Caudate nucleus (tissue), 63 donors: ENCODE measurements at places on chromosomes 6 and 20.

- DNase-seq, result no peak
Measured at GRCh38 chr6:112485827-112486212, 138.7 kb downstream of the RFPL4B start.

DNA sequence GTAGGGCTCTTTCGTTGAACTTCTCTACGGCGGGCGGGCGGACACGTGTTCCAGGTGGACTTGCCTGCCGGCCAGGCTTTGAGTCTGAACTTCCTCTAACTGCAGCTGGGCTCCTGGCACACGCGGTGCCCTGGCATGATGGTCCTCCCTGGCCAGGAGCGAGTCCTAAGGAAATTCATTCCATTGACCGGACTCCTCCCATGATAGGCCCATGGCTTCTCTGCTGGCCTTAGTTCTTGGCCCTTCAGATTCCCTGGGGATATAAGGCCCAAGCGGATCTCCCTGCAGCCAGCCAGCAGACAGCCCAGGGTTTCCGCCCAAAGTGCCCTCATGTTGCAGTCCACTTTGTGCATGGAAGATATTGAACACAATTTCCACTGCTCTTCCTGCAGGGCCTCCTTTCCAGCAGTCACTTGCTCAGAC lies 39.4 kb downstream of the TBC1D7 start:
- DNase-seq, result no peak

DNA sequence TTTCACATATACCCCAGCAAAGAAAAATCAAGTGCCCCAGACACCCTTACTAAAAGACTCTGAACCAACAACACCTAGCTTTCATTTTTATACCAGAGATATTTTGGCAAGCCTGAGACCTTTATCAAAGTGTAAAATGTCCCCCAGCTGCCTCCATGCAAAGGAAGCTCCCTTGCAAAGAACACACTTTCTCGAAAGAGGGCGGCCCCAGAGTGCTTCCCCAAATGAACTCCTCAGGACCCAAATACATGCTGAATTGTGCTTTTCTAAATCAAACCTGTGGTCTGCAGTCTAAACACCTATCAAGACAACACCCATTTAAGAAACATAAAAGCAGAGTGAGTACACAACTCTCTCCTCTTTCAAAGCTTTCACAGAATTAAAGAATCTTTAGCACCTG lies 490 bp downstream of the IPCEF1 start:
- no peak for DNase-seq

DNA sequence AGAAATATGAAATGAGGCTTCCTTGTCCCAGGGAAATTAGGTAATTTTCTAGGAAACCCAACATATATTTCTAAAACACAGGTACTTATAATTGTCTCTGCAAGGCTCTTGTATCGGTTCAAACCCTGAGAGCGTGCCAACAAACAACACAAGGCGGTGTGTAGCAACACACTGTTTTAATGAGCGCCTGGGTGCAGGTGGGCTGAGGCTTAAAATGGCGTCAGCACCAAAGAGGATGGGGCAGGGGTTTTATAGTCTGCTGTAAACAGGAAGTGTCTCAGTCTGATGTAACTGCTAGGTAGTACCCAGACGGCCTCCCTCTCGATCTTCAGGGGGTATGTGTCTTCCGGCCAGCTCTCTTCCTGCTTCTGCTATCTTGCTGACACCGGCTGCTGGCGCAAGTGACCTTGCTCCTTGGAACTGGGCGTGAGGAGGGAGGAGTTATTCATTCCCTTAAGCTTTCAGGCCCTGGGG lies 69.7 kb downstream of the EPB41L2 start:
- DNase-seq, result no peak

DNA sequence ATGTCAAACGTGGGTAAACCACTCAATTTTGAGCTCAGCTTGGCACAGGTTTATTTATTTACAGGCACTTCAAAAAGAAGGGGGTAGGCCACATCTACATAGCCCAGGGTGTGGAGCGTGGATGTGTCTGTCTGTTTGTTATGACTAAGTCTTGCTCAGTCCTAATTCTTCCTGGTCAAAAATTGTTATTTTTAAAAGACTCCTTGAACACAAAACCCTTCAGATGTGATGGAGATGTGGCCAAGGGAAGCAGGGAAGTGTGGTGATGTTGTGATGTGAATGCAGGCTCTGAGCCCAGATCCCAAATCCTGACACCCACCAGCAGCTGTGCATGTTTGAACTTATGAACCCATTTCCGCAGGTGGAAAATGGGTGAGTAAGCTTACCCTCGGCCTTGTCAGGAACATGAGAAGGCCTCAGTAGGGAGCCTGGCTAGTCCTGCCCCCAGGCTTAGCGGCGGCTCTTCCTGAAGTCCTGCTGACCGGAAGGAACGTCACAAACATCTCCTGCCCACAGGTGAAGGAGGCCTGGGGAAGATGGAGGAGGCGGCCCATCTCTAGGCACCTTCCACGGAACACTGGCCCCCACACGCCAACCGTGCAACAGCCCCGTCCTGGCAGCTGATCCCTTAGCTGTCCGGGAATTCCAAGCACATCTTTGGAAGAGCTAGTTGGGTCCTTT lies 119.7 kb downstream of the MYLK4 start:
- DNase-seq, result no peak

DNA sequence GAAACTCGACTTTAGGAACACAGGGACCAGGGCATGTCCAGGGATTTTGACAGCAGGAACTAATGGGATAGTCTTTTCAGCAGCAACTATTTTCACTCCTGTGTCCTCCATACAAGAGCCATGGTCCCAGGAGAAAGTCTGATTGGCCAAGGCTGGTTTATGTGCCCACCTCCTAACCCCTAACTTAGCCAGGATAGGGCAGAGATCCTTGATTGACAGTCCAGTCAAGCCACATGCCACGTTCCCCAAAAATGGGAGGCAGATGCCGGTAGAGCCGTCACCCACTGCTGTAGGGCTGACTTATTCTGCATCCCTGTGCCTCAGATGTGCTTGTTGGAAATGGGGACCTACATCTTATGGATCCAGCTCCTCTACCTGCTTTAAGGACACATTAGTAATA lies 22.3 kb downstream of the SLC2A10 start:
- DNase-seq, result no peak

DNA sequence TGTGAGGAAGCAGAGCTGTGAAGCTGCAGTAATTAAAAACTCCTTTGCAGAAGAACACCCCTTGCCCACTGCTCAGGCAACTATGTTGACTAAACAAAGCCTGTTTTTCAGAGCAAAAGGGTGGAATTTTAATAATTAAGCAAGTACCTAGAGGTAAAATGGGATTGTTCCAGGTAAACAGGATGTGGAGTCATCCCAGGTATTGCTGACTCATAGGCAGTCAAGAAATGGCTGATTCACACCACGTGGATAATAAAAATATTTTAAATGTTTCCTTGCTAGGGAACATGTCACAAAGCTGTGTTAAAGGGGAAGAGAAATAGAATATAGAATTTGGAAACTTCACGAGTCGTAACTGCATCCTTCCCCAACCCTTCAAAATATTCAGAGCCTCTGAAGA lies 491.8 kb downstream of the BTBD3 start:
- DNase-seq, result no peak

GRCh38 chr20:35181731-35182130 lies 9.9 kb downstream of the PROCR start:
- DNase-seq, result no peak

DNA sequence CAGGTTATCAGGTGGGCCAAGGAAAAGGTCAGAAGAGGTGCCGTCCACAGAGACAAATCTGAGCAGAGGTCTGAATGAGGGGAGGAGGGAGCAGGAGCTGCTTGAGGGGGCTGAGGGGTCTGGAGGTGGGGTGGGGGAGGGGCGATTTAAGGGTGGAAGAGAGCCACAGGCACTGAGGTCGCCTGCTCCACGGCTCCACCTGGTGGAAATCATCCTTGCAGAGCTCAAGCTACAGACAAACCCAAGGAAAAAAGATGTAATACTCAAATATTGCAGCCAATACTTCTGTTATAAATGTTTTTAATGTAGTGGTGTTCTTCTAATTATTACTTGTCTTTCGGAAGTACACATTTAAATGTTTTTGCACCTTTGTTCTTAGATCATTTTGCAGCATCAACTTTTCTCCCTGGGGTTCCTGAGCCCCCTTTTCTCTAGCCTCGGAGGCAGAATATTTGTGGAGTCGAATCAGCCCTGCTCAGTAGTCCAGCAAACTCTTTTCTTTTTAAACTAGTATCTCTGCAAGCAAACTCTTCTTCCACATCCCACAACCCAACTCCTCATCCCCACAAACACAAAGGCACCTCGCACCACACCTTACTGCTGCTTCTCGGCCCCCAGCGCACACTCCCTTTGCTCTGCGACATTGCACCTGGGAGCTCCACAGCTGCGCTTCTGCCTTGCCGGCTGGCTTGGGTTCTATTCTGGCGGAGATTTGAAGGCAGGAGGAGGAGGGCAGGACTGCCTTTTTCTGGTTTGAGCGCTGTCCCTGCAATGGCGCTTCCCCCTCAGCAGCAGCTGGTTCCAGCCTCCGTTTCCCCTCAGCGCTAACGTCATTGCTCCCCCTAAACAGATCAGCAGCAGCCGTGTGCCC lies 51.0 kb upstream of the TFAP2A start:
- DNase-seq, result no peak

DNA sequence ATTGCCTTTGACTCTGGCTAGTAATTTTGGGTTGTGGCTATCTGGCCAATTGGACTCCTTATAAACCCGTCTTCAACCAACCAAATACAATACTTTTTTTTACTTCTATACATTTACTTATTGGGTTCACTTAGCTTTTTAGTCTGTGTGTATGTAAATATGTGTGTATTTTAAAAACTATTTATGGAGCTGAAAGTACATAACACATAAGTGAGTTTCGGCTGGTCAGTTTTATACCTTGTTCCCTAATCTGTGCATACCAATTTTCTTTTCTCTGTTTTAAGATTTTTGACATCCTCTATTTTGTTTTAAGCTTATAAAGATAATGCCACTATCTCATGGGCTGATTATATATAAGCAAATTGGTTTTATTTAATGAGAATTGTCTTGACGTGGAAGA lies 129.5 kb downstream of the LRRC1 start:
- DNase-seq, result no peak

DNA sequence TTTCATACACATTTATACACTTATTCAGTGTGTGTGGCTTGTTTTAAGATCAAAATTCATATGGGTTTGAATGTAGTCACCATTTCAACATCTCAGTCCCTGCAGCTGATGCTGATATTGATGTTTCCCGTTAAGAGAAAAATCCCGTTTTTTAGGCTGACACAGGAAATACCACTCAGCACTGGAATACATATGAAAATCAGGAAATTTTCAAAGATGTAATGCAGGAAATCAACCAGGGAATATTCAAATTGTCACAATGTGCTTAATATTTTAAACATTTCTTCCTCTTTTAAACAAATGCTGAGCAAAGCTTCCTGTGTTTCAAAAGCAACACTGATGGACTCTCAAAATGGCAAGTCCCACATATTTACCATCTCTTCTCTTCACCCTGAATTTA lies 94.5 kb upstream of the MARCKS start:
- no peak for DNase-seq

DNA sequence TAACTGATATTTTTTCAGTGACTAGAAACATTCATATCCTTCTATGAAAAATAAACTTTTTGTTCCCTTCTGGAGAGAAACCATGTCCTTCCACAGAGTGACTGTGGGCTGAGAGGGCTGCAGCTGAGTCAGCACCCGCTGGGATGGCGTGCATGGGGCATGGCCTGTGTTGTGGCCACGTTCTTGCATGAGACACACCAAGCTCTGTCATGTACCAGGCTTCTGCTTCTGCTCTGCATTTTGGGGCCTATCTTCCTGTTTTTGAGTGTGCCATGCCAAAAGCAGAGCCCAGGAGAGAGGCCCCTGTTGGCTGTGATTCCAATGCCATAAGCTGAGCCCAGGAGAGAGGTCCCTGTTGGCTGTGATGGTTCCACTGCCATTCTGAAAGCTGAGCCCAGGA lies 10.8 kb downstream of the APMAP start:
- no peak for DNase-seq

DNA sequence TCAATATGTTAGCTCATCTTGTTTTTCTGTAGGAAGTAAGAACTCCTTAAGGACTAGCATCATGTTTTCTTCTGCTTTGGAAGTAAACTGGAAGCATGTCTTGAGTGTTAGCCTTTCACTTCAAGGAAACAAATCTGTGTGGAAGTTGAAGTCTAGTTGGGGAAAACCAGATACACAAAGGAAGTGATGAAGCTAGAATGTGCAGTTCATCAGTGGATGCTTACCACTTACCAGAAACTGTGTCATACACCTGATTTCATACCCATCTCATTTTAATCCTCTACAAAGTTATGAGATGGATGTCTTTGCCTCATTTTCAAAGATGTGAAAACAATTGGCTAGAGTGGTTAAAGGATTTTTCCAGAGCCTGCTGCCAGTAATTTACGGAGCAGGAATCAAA lies 75.8 kb downstream of the TMEM170B start:
- no peak for DNase-seq

- no peak for DNase-seq
Measured at GRCh38 chr6:78383968-78384367, 483.4 kb upstream of the IRAK1BP1 start.

DNA sequence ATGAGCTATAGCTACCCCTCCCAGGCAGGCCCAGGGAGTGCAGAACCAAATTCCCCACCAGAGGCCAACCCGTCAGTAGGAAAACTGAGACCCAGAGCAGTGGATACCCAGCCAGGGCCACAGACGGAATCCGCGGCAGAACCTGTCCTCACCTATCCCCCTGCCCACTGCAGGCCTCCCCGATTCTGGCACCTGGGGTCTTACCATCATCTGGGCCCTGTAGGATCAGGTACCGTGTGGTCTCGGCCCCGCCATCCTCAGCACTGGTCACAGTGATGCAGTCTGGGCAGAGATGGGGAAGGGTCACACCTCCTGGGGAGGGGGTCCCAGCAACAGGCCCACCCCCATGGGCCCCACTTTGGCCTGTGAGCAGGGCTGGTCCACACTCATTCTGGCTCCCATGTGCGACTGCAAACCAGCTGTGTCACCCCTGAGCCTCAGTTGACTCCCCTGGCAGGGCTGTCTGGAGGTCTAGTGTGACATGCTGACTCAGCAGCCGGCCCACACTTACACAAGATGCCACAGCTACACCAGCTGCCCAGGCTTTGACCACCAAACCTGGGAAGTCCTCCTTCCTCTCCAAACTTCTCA lies 3.8 kb downstream of the ZNF335 start:
- DNase-seq, result no peak

DNA sequence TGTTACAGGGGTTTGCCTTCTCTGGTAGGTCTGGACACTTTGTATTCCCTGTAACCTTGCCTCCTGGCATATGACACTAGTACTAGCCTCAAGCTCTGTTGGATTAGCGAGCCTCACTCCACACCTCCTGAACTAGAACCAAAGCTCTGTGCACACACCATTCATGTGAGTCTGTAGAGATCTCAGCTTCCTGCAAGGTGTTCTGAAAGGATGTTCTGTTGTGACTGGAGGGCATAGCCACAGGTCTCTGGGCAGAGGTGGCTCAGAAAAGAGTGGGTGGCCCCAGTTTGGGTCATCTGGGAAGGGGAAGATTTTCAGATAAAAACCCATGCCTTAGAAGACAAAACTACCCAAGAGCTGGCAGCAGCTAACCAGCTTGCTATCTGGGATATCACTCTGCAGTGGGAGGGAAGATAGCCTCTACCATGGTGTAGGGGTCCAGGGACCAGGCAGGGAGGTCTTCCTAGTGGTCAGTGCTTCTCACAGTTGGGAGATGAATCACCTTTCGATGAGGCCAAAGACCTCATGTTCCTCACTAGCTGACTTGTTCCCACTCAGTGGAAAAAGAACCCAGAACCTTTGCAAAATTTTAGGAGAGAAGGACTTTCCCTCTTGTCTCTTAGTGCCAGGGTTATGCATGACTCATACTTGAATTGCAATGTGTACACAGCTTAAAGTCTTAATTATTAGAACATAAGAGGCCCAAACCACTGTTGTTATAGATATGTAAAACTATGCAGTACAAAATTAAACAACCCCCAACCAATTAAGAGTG lies 41.4 kb downstream of the HLA-F start:
- no peak for DNase-seq

GRCh38 chr20:38209736-38210405 lies 44.8 kb upstream of the TGM2 start:
- DNase-seq, result no peak
